ENCODE measurements at places on chromosomes 5 and 9.

GRCh38 chr5:181127456-181127855 is 3.5 kb downstream of the OR2V1 start:
- DNase-seq: no peak

- no peak for DNase-seq
Observed at GRCh38 chr5:157582731-157583620, 7.4 kb upstream of the ADAM19 start.

GRCh38 chr5:131521252-131521651 is 113.8 kb downstream of the RAPGEF6 start:
- no peak for DNase-seq

DNA sequence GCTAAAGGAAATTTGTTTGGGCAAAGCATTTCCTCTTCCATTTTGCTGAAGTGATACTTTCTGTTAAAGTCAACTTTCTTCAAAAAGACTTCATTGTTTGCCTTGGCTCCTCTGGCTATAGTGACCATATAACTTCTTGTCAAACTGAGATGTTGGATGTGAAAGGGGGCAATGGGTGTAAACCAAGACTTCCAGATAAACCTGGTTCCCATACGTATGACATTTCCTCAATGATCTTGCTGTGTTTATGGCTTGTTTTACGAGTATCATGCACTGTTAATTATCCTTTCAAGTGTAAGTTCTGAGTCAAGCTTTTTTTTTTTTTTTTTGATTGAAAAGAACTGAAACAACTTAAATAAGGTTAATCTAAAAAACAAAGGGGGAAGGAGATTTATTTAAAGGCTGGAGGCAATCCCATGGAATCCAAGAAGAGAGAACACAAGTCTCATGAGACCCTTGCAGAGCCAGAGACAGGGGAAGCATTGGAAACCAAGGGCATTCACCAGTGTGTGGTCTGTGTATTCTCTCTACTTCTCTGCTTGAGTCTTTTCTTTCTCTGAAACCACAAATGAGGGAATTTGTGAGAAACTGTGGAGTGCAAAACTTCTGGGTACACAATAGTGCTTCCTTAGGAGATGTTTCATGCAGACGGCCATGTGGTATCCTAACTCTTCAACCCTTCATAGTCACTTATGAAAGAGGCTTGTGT is 335.3 kb downstream of the RAB3C start:
- no peak for DNase-seq

- no peak for DNase-seq
Observed at GRCh38 chr9:136204838-136205706, at the start of gene LHX3. TSS of gene LHX3 (minus strand) at chr9:136205128. CDS start at chr9:136205012, 116 bp downstream.

- DNase-seq: peak; percentile 66
Observed at GRCh38 chr5:146291421-146292074, 47.1 kb upstream of the POU4F3 start.

GRCh38 chr5:96781031-96781971 is 26.4 kb downstream of the ERAP1 start:
- no peak for DNase-seq

DNA sequence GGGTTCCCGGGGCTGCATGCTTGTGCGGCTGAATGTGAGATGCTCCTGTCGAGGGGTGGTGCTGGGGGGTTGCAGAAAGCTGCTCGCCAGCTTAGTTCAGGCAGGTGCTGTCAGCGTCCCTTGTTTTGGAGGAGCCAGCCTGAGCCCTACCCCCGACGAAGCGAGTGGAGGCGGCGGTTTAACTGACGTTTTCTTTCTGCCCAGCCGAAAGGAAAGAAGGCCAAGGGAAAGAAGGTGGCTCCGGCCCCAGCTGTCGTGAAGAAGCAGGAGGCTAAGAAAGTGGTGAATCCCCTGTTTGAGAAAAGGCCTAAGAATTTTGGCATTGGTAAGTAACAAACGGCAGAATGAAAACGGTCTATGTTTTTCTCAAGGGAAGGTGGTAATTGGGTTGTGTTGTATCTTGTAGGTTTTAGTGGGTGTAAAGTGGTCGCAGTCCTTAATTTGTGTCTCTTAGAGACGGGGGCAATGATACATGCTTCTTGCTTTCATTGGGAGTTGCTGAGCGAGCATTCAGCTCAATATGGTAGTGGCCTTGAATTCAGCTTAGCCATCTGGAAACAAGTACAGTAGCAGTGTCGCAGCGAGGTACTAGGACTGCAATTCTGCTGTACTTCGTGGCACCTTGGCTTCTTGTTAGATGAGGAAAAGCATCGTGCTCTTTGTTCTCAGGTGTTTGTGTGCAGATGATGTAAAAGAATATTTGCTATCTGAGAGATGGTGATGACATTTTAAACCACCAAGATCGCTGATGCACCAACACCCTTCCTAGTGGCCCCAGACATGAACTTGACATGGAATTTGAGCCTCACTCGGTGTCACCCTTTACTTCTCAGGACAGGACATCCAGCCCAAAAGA is 928 bp downstream of the RPL7A start:
- no peak for DNase-seq

GRCh38 chr9:17775656-17776055 is 196.8 kb downstream of the SH3GL2 start:
- no peak for DNase-seq

DNA sequence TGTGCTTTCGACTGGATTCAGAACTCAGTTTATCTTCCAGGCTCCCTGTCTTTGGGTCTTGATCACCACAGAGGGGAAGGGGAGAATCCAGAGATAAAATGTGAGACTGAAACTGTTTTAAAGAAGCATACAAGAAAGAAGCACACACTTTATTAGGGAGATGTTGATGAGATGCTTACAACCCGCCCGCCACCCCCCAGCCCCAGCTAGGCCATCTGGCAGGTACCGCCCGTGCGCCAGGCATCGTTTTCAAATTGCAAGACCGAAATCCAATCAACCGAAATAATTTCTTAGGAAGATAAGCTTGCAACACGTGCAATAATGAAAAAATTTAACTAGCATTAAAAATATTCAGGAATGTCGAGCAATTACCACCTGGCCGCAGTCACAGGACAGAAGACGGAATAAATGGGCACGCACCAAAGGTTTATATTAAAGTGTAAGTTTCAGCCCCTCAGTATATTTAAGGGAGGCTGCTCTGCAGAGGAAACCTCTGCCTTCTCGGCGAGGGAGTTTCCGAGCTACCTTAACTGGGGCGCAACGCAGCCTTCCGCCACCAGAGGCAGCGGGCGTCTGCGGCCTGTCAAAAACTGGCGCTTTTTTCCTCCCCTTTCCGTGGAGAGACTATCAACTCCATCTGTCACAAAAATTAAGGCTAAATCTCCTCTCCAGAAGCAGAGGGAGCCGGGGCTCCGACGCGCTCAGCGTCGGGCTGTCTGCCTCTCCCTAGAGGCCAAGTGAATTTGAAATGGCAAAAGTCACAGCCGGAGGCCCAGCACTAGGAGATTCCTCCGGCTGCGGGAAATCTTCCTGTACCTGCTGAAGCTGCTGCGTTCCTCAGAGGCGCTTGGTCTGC is 996 bp upstream of the GAS1 start:
- peak; percentile 89 for DNase-seq

DNA sequence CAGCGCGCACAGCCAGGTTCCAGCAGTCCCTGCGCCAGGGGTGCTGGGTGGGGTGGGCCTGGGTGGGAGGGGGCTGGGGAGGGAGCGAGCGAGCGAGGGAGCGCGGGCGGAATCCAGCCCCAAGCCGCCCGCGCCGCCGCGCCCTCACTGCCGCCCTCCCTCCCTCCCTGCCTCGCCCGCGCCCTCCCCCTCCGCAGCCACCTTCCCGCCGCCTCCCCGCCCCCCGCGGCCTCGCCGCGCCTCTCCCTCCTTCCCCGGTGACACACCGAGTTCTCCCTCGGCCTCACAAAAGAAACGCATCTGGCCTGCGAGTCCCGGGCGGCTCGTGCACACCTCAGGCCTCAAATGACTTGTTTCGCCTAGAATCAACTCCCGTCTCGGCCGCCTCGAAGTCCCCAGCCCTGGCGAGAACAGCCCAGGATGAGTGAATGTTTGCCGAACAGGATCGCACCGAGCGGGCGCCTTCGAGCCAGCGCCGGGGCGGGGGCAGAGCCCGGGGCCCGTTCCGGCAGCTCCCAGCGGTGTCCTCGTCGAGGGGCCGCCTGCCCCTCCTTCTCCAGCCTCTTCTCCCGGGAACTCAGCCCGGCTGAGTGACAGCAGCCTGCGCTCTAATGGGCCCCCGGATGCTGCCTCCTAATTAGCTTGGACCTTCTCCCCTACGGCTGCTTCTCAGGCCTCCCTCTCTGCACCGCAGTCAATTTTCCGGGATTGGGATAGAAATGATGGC is 371 bp upstream of the PITX1 start:
- peak; percentile 91 for DNase-seq

DNA sequence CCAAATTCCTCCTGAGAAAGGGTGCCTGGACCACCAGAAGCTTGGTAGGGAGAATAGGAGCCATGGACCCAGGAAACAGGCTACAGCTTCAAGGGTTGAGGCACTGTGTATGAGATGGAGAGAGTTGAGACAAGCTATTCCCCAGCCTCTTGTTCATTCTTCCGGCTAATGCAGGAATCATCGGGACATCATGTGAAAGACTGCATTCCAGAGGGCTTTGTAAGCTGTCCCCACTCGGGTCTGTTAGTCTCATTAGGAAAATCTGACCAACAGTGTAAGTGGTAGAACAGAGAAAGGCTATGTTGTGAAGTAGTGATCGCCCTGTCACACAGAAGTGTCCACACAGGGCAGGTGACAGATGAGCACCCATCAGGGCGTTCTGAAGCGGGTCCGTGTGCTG is 81.4 kb downstream of the GABBR2 start:
- DNase-seq: no peak

GRCh38 chr5:115333164-115333563 is 36.7 kb upstream of the CCDC112 start:
- no peak for DNase-seq

- no peak for DNase-seq
Observed at GRCh38 chr5:6642655-6643054, 9.4 kb downstream of the SRD5A1 start.

- no peak for DNase-seq
Observed at GRCh38 chr9:99303177-99303576, 81.1 kb downstream of the SEC61B start.

DNA sequence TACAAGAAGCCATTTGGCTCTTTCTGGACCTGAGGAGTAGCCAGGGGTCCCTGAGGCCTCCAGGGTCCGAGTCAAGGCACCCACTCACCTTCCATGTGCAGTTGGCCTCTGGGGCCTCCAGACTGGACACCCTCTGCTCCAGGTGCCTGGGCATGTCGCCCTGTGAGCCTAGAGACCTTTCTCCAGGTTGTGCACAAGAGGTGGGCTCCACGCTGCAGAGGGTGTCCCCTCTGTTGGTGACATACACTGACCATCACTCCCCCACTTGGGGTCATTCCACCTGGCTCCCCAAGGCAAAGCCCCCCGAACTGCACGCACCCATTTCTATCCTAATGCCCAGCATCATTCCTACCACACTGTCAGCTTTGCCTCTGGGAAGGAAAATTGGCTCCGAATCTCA is 48.8 kb downstream of the RASGEF1C start:
- no peak for DNase-seq

Data from NCI-H82 (cell line).